SHP77 (cell line): ENCODE measurements at places on chromosomes 3 and 15.

DNA sequence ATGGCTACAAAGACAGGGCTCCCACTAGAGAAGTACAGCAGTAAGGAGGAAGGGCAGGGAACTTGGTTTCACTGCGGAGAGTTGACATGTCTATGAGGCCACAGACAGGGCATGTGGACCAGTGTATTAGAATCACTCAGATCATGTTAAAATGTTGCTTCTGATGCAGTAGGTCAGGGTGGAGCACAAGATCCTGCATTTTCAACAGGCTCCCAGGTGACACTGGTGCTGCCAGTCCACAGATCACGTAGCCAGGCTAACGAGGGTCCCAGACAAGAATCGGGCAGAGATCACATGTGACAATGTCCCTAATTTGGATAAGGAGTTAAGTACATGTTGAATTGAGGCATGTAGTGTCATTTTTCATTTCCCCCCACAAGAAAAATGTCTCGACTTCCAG is 73.6 kb downstream of the SPSB4 start:
- DNase-seq: no peak

GRCh38 chr15:54836052-54836795 is 360.5 kb downstream of the RSL24D1 start:
- DNase-seq: no peak

- DNase-seq: no peak
Observed at GRCh38 chr3:52147804-52148203, 6.4 kb downstream of the POC1A start.

GRCh38 chr3:73586190-73586589 is 38.6 kb downstream of the PDZRN3 start:
- DNase-seq: peak; percentile 65

GRCh38 chr3:143241481-143241951 is 121.9 kb downstream of the CHST2 start:
- no peak for DNase-seq
